ENCODE measurements at places on chromosomes 5 and 9.

DNA sequence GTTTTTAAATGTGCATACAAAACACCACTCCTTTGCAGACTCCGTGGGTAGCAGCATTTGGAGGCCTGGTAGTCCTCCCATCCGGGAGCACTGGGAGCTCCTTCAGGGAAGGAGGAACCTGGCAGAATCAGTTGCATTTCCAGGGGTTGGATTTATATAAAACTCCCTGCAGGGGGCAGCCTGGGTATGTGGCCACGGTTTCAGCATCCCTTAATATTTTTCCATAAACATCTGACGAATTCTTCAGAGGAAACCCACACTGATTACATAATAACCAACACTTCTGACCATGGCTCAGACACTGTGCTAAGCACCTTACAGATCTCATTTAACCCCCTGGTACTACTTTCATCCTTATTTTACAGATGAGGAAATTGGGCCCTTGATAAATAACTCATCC, 6.1 kb upstream of the AFAP1L1 start:
- DNase-seq: no peak

DNA sequence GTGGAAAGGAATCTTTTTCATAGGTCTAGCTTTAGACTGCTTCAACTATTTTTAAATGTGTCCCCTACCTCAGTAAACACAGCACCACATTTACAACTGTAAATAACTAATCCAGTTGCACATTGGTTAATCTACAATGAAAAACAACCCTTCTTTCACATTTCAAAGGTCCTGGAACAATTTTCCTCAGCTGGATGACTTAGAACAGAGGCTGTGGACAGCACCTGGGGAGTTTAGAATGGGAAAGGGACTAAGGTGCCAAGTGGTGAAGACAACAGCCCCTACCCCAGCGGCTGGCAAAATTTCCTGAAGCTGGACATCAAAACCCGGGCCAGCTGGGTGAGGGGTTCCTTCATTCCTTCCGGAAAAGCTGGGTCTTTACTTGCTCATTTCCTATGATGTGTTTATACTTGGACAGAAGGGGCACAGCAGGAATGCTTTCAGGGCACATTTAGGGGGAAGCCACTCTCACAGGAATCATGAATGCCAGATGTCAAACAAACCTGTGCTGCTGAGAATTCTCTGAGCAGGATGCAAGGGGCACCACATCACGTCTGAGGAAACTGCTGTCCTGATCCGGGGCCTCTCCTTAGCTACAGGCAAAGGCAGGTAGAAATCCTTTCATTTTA, 158.3 kb downstream of the NR2F1-AS1 start:
- no peak for DNase-seq

DNA sequence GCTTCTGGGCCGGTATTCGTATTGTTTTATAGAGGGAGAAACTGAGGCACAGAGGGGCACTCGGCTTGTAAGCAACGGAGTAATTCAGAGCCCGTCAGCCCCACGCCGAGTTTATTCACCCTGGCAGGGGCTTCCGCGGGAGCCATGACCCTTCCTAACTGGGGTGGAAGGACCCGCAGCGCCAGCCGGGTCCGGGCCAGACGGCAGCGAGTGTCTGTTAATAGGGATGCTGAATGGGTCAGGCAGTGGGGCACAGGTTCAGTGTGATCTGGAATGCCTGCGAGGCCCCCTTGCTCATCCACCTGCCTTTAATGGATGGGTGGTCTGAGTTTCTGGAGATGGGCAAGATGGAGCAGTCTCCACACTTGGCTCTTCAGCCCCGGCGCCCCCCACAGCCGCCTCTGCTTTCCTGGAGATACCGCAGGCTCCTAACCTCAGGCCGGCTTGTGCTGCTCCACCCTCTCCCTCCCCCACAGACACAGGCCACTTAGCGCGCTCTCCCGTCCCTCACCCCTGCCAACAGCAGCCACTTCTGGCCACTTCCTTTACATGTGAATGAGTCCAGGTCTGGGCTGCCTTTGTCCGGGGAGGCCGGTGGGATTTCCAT, 147.1 kb downstream of the ERCC6L2 start:
- no peak for DNase-seq

GRCh38 chr5:125467222-125467621, 720.8 kb upstream of the ZNF608 start:
- no peak for DNase-seq

DNA sequence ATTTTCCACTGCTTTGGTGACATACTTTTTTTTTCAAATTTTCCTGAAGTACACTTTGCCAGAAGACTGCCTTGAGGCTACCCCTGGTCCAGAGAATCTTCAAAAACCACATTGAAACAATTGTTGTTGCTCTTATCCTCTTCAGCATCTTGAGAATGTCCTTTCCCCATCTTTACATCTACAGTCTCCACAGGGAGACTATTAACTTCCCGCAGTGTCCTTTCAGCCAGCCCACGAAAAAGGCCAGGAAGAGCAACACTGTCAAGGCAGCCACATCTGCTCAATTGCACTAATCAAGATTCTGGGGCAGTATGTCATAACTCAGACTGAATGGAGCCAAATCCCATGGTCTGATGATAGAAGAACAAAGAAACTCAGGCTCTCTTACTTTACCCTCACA, 148.3 kb downstream of the ENC1 start:
- DNase-seq: no peak

DNA sequence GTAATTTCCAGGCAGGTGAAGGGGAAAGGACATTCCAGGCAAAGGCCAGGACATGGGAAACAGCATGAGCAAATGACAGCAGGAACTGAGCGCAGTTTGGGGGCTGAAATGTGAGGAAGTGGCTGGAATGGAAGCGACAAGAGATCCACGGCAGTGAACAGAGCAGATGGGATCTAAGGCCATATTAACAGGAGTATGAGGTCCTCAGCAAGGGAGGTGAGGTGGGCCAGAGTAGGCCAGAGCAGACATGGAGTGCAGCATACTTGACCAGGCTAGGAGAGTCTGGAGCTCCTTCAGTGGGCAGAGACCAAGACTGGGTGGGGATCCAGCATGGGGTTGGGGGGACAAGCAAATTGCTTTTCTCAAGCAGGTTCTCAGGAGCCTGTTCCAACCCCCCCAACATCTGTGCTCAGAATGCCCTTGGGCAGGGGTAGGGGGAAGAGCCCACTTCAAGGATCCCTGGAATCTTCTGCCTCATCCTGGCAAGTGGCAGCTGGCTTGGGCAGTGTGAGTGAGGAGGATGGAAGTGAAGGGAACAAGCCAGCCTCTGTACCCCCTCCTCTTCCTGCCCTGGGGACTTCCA, 34.5 kb downstream of the DAB2IP start:
- no peak for DNase-seq

GRCh38 chr5:181160152-181160754, 12.9 kb downstream of the OR2V2 start:
- DNase-seq: no peak

GRCh38 chr9:114343471-114344187, 14.0 kb downstream of the ORM2 start:
- no peak for DNase-seq

DNA sequence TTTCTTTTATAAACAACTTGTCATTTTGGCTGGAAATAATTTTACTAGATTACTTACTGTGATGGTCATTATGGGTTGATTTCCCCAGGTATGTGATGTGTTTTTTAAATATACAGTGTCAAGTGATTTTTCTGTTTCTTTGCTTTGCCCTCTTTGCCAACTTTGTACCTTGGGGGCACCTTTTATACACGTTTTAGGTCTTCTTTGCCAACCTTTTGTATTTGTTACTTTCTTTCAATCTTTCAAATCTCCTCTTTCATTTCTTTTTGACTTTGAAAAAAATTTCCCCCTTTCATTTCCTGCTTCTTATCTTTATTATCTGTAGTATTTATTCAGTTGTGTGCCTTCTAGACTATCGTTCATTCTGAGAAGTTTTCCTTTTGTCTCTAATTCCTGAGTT, 65.4 kb upstream of the DHFR start:
- no peak for DNase-seq

DNA sequence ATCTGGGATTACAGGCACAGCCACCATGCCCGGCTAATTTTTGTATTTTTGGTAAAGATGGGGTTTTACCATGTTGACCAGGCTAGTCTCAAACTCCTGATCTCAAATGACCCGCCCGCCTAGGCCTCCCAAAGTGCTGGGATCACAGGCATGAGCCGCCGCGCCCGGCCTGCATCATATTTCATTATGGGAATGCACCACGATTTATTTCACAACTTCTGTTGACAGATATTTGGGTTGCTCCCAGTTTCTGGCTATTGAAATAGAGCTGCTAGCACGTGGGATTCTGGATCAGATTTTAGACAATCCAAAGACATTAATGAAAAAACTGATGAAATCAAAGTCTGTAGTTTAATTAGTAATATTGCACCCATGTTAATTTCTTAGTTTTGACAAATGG, 48.4 kb upstream of the FUBP3 start:
- peak; percentile 2 for DNase-seq

GRCh38 chr5:157187046-157187754, 6.6 kb downstream of the ITK start:
- DNase-seq: no peak

GRCh38 chr9:35518225-35518821, 28.4 kb downstream of the RUSC2 start:
- DNase-seq: no peak

DNA sequence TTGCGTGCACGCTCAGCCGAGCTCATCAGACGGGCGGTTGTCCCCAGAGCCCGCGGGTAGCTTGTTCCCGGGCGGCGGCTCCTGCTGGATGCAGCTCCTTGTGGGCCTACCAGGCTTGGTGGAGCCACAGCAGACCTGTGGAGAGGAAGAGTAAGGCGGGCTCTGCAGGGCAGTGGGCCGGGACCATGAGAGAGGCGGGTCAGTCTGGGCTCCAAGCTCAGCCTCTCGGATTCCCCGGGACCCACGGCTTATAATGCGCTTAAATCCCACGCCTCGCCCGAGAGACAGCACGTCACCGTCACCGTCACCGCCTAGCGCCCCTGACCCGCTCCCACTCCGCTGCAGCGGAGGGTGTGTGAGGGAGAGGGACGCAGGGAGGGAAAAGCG, 1.9 kb upstream of the ANKRD18A start:
- DNase-seq: no peak

GRCh38 chr5:104095527-104095926, 532.9 kb upstream of the NUDT12 start:
- no peak for DNase-seq

- DNase-seq: no peak
Observed at GRCh38 chr5:16539169-16539666, 73.6 kb upstream of the ZNF622 start.

DNA sequence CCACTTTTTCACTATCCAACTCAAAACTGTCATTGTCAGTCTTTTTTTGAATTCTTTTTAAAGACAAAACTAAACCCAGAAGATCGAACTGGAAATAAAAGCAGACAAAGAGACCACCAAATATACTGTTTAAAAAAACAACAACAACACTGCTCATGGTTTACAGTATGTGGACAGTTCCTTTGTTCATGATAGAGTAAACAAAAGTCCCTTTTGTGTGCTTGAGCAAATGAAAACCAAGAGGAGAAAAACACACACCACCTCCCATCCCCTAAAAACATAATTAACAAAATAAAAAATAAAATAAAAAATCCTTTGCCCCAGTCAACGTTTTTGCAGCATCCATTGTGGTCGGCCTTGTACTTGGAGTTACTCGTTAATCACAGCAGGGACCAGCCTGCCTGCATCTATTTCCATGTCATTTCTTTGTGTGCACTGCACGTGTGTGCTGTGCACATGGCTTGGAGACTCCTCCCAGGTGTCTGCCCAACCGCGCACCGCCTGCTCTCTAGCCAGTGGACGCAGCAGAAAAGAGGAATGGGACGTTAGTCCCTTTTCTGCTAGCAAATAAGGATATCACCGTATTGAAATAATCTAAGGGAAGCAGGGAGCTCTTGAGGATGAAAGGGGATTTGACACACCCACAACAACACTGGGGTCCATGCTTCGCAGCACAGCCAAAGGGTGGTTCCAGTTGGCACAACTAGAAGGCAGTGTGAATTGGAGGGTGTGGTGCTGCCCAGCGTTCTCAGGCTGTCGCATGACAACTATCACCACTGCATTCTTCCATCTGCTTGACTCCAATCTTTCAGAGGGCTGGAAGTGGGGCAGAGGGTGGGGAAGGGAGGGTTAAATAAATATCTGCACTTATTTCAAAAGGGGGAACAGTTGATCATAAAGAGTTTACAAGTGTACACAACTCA, 130.0 kb downstream of the SEMA6A start:
- DNase-seq: no peak

- DNase-seq: no peak
Observed at GRCh38 chr5:32406650-32407049, 37.9 kb downstream of the ZFR start.

DNA sequence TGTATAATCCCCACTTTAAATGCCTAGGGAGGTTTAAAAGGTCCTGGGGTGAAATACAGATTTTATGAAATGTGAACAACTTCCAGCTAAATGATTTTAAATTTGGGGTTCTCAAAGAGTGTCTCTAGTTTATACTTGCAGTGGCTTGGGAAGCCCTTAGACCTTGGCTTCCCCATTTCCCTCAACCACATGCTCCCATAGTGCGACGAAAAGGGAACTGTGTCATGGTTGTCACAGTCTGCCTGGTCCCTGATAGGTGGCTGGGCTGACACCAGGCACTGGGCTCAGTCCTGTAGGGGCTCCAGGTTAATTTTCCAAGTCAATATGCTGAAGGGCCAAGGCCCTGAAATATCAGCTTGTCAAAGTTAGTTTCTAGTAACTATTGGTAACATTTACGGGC, 10.4 kb upstream of the CXCL14 start:
- DNase-seq: no peak

DNA sequence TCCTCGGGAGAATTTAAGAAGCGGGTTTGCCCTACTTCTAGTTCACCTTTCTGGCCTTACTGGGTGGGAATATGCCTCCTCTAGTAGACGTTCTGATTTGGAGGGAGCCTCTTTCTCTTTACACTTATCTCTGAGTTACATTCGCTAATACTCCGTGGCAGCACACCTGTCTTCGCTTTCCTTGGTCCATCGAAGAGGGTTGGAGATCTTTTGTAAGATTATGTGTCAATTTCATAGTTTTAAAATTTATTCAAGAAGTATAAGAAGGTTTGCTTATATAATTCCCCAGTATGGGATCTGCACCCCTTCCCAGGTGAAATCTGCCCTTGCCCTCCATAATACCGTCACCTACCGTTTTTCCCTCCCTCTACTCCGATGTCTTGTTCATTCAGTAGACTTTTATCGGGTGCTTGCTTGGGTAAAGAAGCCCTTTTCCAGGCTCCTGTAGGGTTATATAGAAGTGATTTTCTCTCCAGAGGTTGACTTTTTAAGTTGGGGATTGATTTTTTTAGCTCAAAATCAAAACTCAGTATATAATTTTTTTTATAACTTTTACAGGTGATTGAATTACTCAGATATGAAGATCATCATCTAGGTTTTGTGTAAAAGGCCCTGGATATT, 1.1 kb downstream of the GPBP1 start:
- no peak for DNase-seq

- DNase-seq: no peak
Observed at GRCh38 chr5:125491986-125492492, 745.6 kb upstream of the ZNF608 start.

- no peak for DNase-seq
Observed at GRCh38 chr9:129547063-129547462, 73.8 kb downstream of the C9orf50 start.

Data from forelimb muscle (tissue), 1 donor.